Left lung (tissue), 14 donors: ENCODE measurements at places on chromosomes 13 and 19. TPM values are rescaled to one million over a fixed set of nuclear protein-coding genes. Genes with fewer than 3 reads are reported as not detected.

Gene C19orf67
- total RNA-seq, result not detected

Gene SPPL2B
- 60.7 TPM for total RNA-seq

Gene VSTM1
- 12.1 TPM for total RNA-seq

Gene OR7E24
- not detected for total RNA-seq

Gene ADGRL1
- total RNA-seq, result 26.4 TPM

Gene TTC9B
- not detected for total RNA-seq

Gene KIR3DL2
- total RNA-seq, result 0.20 TPM

Gene ZSCAN4
- 0.21 TPM for total RNA-seq

Gene TBC1D4
- total RNA-seq, result 16.6 TPM

Gene HIPK4
- 0.09 TPM for total RNA-seq

Gene CARM1
- 34.4 TPM for total RNA-seq

Gene C19orf18
- 1.6 TPM for total RNA-seq

Gene SCEL
- 53.0 TPM for total RNA-seq

Gene NTF4
- 2.1 TPM for total RNA-seq

Gene ZNF28
- 18.8 TPM for total RNA-seq

Gene CXCL17
- total RNA-seq, result 257 TPM

Gene POU2F2
- 2.0 TPM for total RNA-seq

Gene PNMA8A
- total RNA-seq, result 3.8 TPM

Gene MAST1
- 0.15 TPM for total RNA-seq

Gene LENG9
- total RNA-seq, result 5.4 TPM

Gene DAND5
- total RNA-seq, result not detected

Gene C1QTNF9
- total RNA-seq, result not detected

Gene LGALS4
- 0.64 TPM for total RNA-seq

Gene IL17D
- total RNA-seq, result 3.6 TPM

Gene RAB3A
- 3.1 TPM for total RNA-seq

Gene EDNRB
- 58.4 TPM for total RNA-seq

Gene CGB2
- not detected for total RNA-seq

Gene LAIR1
- total RNA-seq, result 172 TPM

Gene APOC1
- total RNA-seq, result 248 TPM

Gene RFXAP
- total RNA-seq, result 3.6 TPM

Gene KRTDAP
- not detected for total RNA-seq

Gene GET3
- total RNA-seq, result 71.2 TPM

Gene ZNF443
- 4.7 TPM for total RNA-seq

Gene CPAMD8
- 13.1 TPM for total RNA-seq

Gene DUS3L
- total RNA-seq, result 15.8 TPM

Gene PSG1
- not detected for total RNA-seq

Gene PRR36
- total RNA-seq, result 4.2 TPM

Gene ZNF155
- 8.1 TPM for total RNA-seq

Gene IGFLR1
- total RNA-seq, result 14.1 TPM

Gene ZNF560
- total RNA-seq, result 0.15 TPM

Gene EXOC3L2
- 3.3 TPM for total RNA-seq

Gene NLRP5
- not detected for total RNA-seq

Gene PEG3
- total RNA-seq, result 6.3 TPM

Gene RGS9BP
- 0.68 TPM for total RNA-seq

Gene RFPL4AL1
- not detected for total RNA-seq

Gene RUBCNL
- total RNA-seq, result 1.9 TPM

Gene ZNF222
- 3.2 TPM for total RNA-seq

Gene RXFP2
- total RNA-seq, result not detected

Gene F2RL3
- total RNA-seq, result 3.1 TPM

Gene KL
- 2.8 TPM for total RNA-seq

Gene IGFL4
- total RNA-seq, result not detected

Gene CEACAM4
- total RNA-seq, result 2.7 TPM

Gene ZNF738
- 8.3 TPM for total RNA-seq

Gene ZNF625
- 6.4 TPM for total RNA-seq

Gene TLE2
- total RNA-seq, result 35.2 TPM
